H1 (cell line): ENCODE measurements at places on chromosomes 7 and 10. TPM values are rescaled to one million over a fixed set of nuclear protein-coding genes. Genes with fewer than 3 reads are reported as not detected.
A peak's percentile ranks its signal among the peaks of the same experiment; 100 is the strongest.

DNA sequence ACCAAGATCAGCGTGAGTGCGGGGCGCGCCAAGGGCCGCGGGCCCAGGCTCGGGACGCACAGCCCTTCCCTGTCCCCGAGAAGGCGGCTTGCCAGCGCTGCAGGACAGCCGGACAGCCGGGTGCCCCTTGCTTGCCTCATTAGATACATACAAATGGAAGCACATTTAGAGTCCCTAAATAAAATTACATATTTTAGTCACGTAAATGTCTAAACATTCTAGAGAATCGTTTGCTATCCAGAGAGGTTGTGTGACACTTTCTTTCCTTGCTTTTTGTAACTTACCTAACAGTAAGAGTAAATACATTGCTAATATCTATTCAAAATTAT, 4.8 kb downstream of the VSTM2A start:
- no peak for DNase-seq

DNA sequence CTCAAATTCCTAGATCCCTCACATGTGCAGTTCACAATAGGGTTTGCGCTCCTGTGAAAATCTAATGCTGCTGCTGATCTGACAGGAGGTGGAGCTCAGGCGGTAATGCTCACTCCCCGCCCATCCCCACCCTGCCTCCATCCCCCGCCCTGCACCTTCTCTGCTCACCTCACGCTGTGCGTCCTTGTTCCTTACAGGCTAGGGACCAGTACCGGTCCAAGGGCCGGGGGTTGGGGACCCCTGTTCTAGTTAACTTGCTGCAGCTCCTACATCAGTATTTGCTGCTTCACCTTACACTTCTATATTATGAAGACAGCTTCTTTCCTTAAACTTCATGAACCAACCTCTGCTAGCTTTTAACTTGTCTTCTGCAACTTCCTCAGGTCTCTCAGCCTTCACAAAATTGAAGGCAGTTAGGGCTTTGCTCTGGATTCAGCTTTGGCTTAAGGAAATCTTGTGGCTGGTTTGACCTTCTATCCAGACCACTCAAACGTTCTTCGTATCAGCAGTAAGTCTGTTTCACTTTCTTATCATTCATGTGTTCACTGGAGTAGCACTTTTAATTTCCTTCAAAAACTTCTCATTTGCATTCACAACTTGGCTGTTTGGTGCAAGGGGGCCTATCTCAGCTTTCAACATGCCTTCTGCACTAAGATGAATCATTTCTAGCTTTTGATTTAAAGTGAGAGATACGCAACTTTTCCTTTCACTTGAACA, 1.7 kb upstream of the TNKS2 start:
- peak; percentile 65 for DNase-seq

GRCh38 chr7:47552621-47553020, 29.3 kb downstream of the TNS3 start:
- DNase-seq: no peak

- DNase-seq: peak; percentile 83
Observed at GRCh38 chr10:62610649-62611229, 193.8 kb upstream of the ADO start.

- DNase-seq: no peak
Observed at GRCh38 chr10:122127943-122128342, 139.0 kb downstream of the TACC2 start.

DNA sequence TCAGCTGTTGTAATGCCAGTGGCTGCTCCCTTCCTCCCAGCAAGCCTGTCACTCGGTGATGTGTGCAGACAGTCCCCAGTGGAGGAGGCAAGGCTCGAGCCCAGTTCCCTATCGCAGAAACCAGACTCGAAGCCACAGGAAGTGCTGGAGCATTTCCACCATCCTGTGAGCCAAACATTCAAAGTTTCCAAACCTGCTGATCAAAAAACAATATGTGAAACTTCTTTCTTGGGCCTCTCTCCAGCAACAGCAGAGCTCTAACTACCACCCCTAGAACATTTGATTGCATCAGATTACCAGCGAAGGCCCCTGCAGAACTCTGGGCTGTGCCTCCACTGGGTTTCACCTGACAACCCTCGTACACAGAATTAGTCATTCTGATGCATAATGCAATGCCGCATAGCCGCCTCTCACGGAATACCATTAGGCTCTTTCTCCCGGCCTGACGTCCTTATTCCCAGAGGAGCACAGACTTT, 94.0 kb downstream of the ELMO1 start:
- DNase-seq: no peak

- no peak for DNase-seq
Observed at GRCh38 chr10:24929056-24929544, 23.3 kb downstream of the PRTFDC1 start.

- no peak for DNase-seq
Observed at GRCh38 chr10:51896849-51897248, 197.5 kb upstream of the CSTF2T start.

DNA sequence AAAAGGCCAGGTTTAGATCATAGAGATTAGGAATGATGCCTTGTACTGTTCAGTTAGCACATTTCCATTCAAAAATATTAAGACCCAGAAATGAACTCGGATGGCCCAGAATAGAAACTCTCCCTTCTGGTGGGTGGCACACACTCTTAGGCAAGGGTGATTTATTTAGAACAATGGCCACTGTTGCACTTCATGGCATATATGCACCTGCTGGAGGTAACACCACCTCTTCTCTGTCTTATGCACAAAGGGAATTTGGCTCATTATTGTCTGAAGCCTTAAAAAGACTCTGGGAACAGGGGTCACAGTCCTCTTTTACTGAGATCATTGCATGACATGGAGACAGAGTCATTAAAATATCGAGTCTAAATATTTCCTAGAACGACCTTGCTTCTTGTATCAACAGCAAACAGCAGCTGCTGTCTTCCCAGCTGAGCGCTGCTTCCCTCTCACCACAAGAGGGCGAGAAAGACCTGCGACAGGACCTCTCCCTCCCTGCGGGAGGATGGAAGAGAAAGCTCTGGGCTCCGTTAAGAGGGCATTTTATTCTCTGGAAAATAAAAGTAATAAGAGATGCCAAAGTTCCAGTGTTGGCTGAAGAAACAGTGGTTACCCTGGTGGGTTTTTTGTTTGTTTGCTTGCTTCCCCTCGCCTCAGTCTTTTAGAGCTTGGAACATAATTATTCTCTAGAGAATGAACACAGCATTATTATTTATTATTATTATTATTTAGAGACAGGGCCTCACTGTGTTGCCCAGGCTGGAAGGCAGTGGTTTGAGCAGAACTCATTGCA, 13.5 kb upstream of the BAMBI start:
- DNase-seq: no peak

- DNase-seq: no peak
Observed at GRCh38 chr10:33986016-33986415, 651.5 kb upstream of the NRP1 start.

The MKI67 gene
- 13.0 and 15.8 TPM in 2 replicates for polyA plus RNA-seq

The SOSTDC1 gene
- 0.35 and 0.79 TPM in 2 replicates for polyA plus RNA-seq

The AKR1D1 gene
- polyA plus RNA-seq: not detected in 2 replicates

The SGCE gene
- 7.2 and 12.8 TPM in 2 replicates for polyA plus RNA-seq
